CD4-positive, alpha-beta T cell treated with Interleukin-4 for 4 hours (primary cell): ENCODE measurements at places on chromosomes 4 and X.

GRCh38 chrX:23662187-23662586 is 5.1 kb upstream of the PRDX4 start:
- DNase-seq, result peak; percentile 51

GRCh38 chr4:152628128-152628527 is 51.7 kb downstream of the TMEM154 start:
- DNase-seq, result no peak

DNA sequence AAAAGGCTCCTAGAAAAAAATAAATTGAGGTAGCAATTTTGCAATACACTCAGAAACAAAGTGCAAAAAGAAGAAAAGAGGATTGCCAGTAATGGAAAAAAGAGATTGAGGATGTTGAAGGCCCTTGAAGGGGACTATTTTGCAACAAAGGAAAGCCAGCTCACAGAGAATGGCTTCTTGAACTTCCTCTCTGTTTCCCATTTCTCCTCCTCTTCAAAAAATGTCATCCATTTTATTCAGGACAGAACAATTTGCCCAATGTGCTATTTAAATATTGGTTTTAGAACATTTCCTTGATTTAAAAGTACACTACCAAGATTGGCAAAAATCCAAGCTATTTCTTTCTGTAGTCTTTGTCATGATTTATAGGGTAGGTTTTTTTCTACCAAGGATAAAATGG is 60.2 kb downstream of the GASK1B start:
- no peak for DNase-seq

GRCh38 chrX:150869450-150869849 is 29.0 kb downstream of the CD99L2 start:
- DNase-seq, result no peak

DNA sequence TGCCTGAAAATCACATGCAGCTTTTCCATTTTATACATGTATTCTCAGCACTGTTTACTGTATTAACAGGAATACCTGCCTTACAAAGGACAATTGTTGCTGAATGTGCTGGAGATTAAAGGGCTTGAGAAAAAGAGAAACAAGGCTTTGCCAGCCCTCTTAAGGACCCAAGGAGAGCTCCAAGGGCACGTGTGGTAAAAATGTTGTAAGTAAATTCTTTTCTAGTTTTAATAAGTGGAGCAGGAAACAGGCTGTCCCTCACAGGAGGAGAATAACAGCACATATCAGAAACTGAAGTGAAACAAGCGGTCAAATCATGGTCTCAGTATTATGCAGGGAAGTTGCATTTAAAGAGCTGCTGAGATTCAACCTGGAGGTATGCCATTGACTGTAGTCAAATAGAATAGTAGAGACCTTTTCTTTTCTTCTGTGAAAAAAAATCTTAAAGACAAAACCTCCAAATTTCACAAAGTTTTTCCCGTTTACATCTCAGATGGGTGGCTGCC is 18.5 kb downstream of the IGFBP7 start:
- no peak for DNase-seq

DNA sequence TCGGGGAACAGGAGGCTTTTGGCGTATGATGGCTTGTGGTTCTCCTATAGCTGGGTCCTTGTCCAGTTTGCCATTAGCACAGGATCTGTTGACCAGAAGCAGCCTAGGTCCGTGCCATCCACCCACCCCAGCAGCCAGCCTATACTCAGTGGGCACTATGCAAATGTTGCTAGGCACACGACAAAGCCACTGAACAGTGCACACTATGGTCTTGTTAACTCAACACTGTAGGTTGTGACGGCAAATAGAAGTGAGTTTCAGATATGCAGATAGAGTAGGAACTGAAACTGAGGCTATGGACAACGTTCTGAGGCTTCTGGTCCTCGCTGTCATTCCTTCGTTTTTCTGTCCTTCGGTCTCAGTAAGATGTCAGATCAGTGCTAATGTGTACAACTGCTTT is 541.3 kb upstream of the TENM3 start:
- no peak for DNase-seq

GRCh38 chr4:165716472-165716871 is 156.6 kb upstream of the TLL1 start:
- DNase-seq, result no peak

DNA sequence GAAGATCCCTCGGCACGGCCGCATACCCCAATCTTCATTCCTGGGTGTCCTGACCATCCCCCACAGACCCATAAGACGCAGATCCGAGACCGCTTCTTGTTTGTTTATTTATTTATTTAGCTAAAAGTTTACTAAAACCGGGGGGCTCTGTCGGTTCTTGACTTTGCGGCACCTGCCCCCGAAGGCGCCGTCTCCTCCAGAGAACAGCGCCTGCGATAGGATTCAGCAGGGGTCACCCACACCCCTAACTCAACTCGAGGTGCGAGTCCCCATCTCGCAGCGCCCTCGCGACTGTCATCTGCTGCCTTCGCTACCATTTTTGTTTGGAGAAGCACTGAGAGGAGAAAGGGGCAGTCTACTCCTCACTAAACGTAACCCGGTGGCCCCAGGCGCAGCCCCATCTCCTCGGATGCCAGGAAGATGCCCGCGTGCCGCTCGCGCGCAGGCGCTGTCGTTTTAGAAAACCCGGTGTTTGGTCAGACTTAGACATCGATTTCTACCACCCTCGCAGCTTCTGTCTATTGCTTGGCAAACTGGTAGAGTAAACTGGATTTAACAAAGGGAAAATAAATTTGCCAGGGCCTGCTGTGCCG is 18.9 kb upstream of the GPR101 start:
- DNase-seq, result peak; percentile 6

- no peak for DNase-seq
Observed at GRCh38 chr4:24002330-24002966, 112.6 kb upstream of the PPARGC1A start.

GRCh38 chrX:131841496-131842437 is 181.3 kb upstream of the STK26 start:
- DNase-seq, result peak; percentile 50

- no peak for DNase-seq
Observed at GRCh38 chr4:113502476-113502875, 259.1 kb downstream of the CAMK2D start.

- no peak for DNase-seq
Observed at GRCh38 chrX:66920296-66920695, 281.4 kb upstream of the EDA2R start.

- no peak for DNase-seq
Observed at GRCh38 chr4:152697284-152698088, 17.7 kb upstream of the TMEM154 start.

GRCh38 chr4:73701116-73701515 is 39.3 kb upstream of the CXCL8 start:
- no peak for DNase-seq

GRCh38 chrX:150262456-150262855 is 100.7 kb upstream of the MAMLD1 start:
- no peak for DNase-seq

DNA sequence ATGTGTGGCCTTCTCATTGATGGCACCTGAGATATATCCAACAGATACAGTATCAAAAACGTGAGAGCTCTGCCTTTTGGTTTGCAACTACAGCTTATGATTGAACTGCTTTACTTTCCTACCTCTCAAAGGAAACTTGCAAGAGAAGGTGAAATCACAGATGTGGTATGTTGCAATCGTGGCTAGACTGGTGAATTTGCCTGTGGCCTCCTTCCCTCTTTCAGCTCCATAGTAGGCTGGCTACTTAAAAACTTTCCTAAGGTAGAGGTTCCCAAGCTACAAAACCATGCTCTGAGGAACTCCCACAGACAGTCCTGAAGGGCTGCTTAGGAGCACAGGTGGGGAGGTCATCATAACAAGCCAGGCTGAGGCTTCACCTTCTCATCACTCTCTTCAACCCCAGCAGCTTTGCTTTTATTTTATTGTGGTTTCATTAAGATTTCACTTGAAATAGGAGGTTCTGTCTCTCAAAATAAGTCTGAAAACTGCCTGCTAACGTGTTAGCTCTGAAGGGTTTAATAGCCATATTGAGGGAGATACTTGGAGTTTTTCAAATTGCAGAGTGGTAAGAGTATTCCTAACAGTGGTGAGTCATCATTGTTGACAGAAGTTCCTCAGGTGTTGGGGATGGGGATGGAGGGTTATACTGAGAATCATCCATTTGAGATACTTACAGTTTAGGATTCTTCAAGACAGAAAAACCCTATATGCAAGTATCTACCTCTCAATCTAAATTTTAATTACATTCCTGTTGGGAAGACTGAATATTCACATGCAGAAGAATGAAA is 93.5 kb upstream of the UCP1 start:
- DNase-seq, result no peak

- DNase-seq, result no peak
Observed at GRCh38 chrX:56089376-56089775, 142.8 kb upstream of the KLF8 start.

GRCh38 chr4:163892417-163892816 is 397.9 kb downstream of the TMA16 start:
- DNase-seq, result no peak

DNA sequence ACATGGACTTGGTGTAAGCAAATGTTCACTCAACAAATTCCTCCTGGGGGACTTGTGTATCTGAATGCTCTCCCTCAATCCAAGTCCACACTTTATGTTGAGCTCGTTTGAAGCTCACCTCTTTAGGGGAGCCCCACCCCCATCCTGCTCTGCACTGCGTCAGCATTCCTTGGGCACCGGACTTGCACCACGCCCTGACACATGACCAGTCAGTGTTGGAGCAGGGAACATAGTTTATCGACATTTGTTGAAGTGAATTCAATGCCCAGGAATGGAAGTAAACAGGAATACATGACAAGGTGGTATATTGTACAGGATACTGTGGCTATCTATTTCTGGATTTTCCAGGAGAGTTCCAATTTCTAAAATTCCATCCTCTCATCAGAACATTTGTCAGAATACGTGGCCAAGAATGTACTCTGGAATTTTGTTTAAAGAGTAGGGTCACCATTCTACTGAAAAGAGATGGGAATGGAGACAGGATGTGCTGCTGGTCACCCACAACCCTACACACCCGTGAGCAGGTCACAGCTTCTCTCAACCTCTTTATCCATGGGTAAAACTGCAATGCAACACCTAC is 60.0 kb upstream of the LNX1 start:
- no peak for DNase-seq

GRCh38 chr4:152996111-152996571 is 60.0 kb downstream of the FHDC1 start:
- no peak for DNase-seq

DNA sequence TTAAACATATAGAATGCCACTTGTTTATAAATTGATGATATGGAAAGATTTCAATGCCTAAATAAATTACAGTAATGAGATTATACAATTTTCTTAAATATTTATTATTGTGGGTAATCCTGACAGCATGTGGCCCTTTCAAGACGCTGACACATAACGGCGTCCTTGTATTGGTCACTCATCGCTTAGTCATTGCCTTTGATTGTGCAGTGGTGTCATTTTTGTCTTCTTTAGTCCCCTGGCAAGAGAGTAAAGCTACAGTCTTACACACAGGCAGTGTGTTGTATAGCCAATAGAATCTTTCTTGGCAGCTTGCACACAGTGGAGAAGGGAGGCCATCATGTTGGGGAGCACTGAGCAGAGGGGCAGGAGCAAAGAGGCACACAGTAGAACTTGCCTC is 361.8 kb upstream of the GALNT7 start:
- no peak for DNase-seq

DNA sequence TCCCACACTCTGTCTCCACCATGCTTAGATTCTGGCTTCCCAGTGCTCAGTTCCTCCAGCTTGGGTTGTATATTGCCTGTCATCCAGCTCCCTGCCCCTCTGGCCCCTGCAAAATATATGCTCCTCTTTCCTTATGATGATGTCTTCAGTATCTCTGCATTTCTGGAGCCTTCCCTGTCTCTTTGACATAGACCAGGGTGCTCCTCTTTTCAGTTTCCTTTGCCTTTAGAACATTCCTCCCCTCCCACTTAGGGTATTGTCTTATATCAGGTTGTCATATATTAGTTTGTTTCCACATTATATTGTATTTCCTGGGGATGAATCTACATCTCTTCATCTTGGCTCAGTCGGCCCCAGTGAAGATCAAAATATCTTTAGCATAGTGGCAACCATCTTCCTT is 526.4 kb downstream of the MID1IP1 start:
- DNase-seq, result no peak

- no peak for DNase-seq
Observed at GRCh38 chr4:3514221-3514780, 17.9 kb downstream of the LRPAP1 start.

- no peak for DNase-seq
Observed at GRCh38 chrX:113986427-113986826, 597.5 kb upstream of the HTR2C start.

DNA sequence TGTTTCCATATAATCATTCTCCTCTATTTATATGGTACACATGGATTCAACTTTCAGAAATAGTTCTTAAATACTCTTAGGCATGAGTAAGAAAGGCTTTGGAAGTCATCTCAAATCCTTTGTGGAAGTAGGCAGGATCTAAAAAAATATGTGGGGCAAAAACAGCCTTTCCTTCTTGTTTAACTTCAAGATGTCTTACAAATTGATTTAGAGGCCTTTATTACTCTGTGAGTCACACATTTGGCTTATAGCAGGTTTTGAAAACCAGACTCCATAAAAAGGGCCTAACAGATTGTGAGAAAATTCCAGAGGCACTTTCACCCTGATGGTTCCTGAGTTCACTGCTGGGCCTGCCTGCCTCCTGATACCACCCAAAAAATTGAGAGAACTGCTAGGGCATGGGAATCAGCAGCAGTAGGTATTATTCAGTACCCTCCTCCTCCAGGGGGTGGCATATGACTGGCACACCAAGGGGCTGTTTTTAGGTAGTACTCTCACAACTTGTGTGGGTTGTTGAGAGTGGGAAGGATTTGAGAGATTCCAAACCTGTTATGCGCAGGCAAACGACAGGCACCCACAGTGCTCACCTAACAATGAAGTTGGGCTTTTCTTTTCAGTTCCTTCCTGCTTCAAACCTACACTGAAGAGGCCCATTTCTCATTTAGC is 162.7 kb upstream of the MBNL3 start:
- DNase-seq, result no peak

- DNase-seq, result no peak
Observed at GRCh38 chrX:21734175-21734574, 23.7 kb downstream of the SMPX start.

- DNase-seq, result no peak
Observed at GRCh38 chr4:138561906-138562305, 319.8 kb upstream of the SLC7A11 start.

GRCh38 chrX:132742246-132742645 is 216.2 kb downstream of the HS6ST2 start:
- no peak for DNase-seq

DNA sequence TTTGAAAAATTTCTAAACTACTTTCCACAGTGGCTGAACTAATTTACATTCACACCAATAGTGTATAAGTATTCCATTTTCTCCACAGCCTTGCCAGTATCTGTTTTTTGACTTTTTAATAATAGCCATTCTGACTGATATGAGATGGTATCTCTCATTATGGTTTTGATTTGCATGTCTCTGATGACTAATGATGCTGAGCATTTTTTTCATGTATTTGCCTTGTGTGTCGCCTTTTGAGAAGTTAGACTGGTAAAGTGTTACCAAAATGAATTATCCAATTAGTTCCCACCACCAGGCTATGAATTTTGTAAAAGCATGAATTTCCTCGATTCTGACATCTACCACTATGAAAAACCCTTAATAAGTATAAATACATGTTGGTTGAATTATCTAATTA is 242.2 kb upstream of the GK2 start:
- no peak for DNase-seq
